Activated CD8-positive, alpha-beta memory T cell treated with anti-CD3 and anti-CD28 coated beads, Interleukin-2, amount 50 U/mL, for 48 hours (primary cell): ENCODE measurements at places on chromosomes 4 and X.

GRCh38 chr4:8537041-8537461 lies 43.1 kb upstream of the GPR78 start:
- DNase-seq: no peak

DNA sequence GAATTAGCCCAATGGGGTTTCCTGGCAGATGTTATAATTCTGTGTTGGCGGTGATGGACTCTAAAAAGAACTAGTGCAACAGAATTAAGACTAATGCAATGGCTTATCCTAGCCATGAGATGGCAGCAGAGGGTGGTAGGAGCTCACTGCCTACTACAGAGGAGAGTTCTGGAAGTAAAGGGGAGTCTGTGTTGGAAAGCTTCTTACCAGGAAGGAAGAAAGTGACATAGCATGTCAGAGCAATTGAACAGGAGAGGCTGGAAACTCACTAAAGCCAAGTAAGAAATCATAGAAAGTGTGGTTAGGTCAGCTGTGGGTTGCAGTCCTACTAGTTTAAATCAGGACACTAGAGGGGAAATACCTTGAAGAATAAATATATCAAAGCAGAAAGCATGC lies 6.3 kb upstream of the TRPC5OS start:
- DNase-seq: no peak

DNA sequence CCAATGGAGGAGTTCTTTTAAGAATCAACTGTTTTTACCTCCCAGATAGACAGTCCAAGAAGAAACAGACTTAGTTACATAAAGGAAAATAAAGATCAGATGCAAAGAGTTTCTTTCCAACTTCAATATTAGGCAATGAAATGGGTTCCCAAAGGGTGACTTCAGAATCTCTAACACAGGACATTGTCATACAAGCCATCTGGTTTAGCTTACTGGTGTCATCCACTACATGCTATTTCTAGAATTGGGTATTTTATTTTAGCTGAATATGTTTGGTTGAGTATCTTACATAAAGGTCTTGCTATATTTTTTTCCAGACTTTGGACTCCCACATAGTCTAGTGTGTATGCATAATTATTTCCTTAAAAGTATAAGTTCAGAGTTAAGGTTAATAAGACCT lies 162.1 kb upstream of the SLC7A11 start:
- DNase-seq: no peak

DNA sequence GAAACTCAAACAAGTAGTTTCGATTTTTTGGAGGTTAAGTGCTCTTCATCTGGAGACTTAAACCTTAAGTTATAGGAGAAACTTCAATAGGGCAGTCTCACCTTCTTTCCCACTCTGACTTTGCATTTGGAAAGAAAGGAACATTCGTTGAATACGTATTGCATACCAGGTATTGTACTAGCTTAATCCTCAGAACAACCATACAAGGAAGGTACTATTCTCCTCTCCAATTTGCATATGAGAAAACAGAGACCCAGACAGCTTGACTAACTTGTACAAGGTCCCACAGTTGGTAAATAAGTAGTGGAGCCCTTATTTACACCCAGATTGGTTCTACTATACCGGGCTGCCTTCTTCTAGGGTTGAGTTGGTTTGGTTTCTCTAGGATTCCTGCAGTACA lies 32.6 kb downstream of the AMOT start:
- DNase-seq: no peak

- peak; percentile 57 for DNase-seq
These were observed 92.2 kb upstream of the TRIM2 start for GRCh38 chr4:153112041-153112441.

- DNase-seq: no peak
These were observed 146.9 kb downstream of the STIM2 start for GRCh38 chr4:27007507-27007906.

GRCh38 chr4:25783943-25784342 lies 78.8 kb downstream of the SEL1L3 start:
- peak; percentile 59 for DNase-seq

GRCh38 chr4:174575436-174575835 lies 53.1 kb upstream of the HPGD start:
- no peak for DNase-seq

DNA sequence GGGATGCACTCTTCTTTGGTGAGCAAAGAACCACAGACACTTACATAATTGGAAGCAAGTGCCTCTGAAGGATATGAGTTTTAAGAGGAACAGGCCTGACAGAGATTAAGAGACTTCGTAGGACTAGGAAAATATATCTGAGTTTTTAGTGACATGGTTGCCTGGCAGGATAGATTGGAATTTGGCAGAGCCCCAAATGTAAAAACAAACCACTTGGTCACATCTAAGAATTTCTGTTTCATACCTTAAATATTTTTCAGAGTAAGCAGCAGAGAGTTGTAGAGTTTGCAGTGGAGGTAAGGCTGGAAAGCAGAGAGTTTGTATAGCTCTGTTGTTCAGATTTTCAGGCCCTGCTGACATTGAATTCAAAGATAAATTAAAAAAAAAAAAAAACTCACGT lies 150.1 kb upstream of the MAGEB2 start:
- DNase-seq: no peak

GRCh38 chrX:24682739-24683432 lies 10.8 kb upstream of the POLA1 start:
- no peak for DNase-seq

- no peak for DNase-seq
These were observed 2.5 kb upstream of the DDX60 start for GRCh38 chr4:168321006-168321405.

DNA sequence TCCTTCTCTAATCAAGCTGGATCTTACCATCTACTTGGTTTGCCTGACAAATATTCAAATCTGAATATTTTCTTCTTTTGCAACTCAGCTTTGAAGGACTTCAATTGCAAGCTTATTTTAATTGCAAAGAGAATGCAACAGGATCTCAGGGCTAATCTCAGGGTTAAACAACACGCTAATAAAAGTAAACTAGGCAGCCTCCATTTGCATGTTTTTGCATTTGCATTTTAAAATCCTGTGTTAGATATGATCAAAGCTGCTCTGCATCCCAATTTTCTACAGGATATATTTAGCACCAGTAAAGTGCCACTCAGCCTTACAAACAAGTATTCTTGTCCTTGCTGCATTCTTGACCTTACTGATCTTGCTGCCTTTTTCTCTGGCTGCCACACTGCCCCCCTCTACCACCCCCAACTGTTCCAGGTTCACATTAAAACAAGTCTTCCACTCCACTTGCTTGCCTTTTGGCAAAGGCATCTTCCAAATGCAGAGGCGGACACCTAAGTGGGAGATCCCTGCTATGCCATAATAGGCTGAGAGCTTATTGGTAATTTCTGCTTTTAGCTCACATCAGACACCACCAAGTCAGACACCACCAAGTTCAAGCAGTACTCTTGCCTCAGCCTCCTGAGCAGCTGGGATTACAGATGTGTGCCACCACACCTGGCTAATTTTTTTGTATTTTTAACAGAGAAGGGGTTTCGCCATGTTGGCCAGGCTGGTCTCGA lies 48.1 kb downstream of the GPRIN3 start:
- DNase-seq: no peak

GRCh38 chrX:124665621-124666400 lies 319.4 kb downstream of the SH2D1A start:
- no peak for DNase-seq

GRCh38 chrX:132758759-132759158 lies 199.7 kb downstream of the HS6ST2 start:
- DNase-seq: no peak

DNA sequence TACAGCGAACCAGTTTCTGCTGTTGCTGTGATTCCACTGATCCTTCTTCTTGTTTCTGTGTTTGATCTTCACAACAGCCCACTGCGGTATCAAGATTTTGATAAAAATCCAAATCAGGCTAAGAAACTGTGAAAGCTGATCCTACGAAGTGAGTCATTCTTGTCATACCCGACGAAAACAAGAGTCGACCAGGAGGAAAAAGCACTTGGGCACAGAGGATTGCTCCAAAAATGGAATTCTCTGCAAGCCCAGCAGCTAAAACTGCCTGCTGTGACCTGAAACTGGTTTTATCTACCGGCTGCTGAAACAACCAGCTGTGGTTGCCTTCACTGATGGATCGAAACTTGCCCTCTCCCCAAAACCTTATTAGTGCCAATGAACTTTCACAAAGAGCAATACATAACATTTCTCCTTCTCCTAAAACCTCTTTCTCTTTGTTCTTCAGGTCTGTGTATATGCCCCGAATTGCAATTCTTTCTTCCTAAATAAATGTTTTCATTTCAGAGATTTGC lies 607.0 kb upstream of the PRKX start:
- no peak for DNase-seq

DNA sequence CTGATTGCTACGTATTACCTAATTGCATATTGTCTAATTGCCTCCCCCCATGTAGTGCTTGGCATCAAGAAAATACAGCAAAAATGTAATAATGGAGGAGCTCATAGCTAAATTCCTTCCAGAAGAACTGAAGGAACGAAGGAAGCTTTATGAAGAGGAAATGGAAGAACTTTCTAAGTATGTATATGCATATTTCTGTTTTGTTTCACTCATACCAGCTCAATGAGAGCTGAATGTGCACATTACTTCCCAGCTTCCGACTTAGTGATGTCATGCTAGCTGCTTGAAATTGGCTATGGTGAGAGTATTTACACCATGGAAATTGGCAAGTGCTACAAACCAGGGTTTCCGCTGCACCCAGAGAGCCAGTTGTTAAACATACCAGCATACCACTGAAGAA lies 34.7 kb downstream of the LONRF3 start:
- DNase-seq: no peak

- DNase-seq: no peak
These were observed 24.0 kb upstream of the PCDH7 start for GRCh38 chr4:30696191-30696590.

- DNase-seq: no peak
These were observed 18.2 kb upstream of the RHOH start for GRCh38 chr4:40178672-40179071.

GRCh38 chrX:73401591-73402266 lies 45.1 kb upstream of the CDX4 start:
- DNase-seq: no peak

- no peak for DNase-seq
These were observed 365.8 kb upstream of the DIPK2B start for GRCh38 chrX:45566456-45566855.

DNA sequence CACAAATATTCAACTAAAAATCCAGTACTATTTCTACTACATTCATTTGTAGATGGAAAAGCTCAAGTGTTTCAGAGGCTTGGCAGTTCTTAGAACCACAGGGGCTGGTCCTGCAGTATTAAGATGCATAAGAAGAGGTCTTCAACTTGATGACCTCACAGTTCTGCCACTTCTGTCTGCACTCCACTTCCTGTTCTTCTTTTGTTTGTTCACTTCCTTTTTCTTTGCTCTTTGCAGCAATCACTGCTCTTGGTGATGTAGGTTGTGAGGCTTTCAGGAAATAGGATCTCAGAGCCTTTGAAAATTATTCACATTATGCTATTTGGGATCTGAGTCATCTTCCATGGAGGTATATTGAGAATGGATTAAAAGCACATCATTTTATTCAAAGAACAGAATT lies 602.0 kb upstream of the CPEB2 start:
- DNase-seq: no peak

DNA sequence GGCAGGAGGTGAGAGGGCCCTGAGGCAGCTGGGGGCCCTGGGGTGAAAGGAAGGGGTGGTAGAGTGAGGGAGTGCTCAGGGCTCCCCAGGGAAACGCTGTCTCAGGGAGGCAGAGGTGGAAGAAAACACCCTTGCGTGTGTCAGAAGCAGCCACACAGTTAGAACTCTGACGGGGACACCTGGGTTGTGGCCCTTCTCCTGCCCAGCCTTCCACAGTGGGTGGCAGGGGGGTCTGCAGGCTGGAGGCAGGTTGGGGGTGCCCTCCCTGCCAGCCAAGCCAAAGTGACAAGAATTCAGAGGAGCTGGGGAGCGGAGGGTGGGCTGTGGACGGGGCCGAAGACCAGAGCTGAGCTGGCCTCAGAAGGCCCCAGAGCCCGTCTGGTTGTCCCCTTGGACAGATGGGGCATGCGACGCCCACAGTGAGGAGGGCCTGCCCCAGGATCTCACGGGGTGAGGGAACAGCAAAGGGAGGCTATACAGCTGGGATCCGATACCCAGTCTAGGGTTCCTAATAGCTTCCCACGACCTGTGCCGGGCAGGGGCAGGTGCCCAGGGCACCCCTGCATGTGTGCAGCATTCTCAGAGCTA lies 105.2 kb upstream of the ADRA2C start:
- no peak for DNase-seq

- DNase-seq: no peak
These were observed 138.5 kb downstream of the ARX start for GRCh38 chrX:24877288-24877664.

DNA sequence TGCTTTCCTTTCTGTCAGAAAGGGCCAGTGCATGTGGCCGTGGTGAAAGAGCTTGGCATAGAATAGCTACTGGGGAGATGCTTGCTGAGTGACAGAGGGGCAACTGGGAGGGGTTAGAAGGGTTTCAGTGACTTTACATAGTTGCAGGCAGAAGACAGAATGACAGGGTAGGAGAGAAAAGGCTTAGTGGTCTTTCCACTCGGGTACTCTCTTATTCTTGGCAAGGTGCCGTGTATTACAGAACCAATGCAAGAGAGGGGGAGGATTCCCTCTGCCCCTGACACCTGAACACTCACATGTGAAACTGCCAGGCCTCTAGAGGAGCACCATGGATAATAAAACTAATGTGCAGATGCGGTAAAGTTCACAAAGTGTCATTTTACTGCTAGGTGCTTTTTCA lies 228.2 kb downstream of the MGST2 start:
- DNase-seq: no peak

- no peak for DNase-seq
These were observed 411.8 kb upstream of the PCDH10 start for GRCh38 chr4:132737344-132737743.

GRCh38 chr4:170068438-170069128 lies 21.2 kb downstream of the AADAT start:
- DNase-seq: no peak

DNA sequence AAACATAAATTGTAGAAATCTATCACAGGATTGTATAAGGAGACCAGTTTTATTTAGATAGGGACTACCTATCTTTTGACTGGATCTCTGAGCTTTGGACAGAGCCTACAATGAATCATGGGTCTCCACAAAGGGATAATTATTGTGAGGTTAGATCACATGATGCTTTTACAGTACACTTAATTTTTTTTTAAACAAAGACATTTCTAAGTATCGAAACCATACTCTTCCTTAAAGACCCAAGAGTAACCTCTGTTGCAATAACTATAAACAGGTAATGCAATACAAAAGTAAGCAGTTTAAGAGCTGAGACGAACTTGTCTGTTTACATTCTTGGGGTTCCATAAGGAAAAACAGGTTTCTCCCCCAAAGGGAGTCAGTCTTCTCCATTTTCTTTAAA lies 64.3 kb upstream of the GABRE start:
- DNase-seq: no peak
